Mammary epithelial cell (primary cell): ENCODE measurements at places on chromosomes 3 and 15. TPM values are rescaled to one million over a fixed set of nuclear protein-coding genes. Genes with fewer than 3 reads are reported as not detected.

Gene C15orf39
- 3.8 TPM for total RNA-seq

Gene PIF1
- total RNA-seq: 0.83 TPM

Gene GOLGA8J
- total RNA-seq: not detected in 2 replicates

Gene UBA7
- total RNA-seq: 11.3 TPM

Gene PDZRN3
- total RNA-seq: 2.0 and 3.9 TPM in 2 replicates

Gene BCL2A1
- total RNA-seq: not detected

Gene CHAC1
- 127 TPM for total RNA-seq

Gene BCL6
- 14.0 and 14.4 TPM in 2 replicates for total RNA-seq

Gene DNAH12
- total RNA-seq: 0.24 TPM in 1 of 2 replicates, not detected in the other
